ENCODE measurements at places on chromosomes 16 and 17.

DNA sequence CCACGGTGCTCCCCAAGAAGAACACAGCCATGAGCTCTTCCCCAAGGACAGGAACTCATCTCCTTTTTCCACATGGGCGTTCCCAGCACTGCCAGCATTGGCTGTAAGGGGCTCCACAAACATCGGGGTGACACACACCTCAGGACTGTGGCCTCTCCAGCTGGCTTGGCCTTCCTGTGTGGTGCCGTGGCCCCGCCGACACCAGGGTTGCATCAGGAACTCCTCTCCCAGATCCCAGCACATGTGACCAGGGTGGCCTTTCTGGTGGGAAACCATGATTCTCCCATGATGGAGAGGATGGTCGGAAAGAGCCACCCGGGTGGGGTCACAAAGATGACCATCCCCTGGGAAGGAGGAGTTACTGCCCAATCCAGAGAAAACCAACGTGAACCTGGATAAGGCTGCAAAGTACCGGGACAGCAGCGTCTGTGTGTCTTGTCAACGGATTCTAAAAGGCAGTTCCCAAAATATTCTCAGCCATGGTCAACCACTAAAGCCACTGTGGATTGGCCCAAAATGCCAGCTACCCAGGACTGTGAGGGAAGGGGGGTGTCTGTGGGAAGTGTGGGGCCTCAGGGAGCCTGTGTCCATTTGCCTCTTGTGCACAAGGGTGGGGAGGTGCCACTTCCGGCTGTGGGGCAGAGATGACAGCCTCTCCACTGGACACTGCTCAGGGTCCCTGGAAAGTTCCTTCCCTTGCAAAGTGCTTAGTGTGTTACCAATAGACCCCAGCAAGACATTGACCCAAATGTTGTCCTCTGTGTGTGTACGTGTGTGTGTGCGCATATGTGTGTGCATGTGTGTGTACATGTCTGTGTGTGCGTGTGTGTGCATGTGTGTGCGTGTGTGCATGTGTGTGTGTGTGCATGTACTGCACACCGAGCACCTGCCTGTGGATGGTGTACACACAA lies 78.0 kb upstream of the CBX4 start:
- no peak for DNase-seq

- no peak for DNase-seq
Measured at GRCh38 chr17:76949913-76950695, 81.9 kb downstream of the MGAT5B start.

DNA sequence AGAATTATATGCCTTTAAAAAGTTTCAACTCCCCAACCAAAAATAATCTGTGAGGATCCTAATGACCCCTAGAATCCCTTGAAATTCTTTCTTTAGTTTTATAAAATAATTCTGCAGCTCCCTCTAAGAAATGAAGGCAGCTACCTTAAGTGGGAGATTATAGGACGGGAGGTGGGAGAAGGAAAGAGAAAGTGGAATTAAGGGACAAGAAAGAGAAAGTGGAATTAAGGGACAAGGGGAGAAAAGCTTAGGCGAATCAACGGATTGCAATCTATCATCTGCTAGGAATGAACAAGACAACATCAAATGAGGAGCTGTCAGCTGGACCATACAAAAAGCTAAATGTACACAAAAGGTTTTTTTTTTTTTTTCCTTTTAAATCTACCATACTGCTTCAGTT lies 262.0 kb downstream of the ZFHX3 start:
- DNase-seq, result no peak

DNA sequence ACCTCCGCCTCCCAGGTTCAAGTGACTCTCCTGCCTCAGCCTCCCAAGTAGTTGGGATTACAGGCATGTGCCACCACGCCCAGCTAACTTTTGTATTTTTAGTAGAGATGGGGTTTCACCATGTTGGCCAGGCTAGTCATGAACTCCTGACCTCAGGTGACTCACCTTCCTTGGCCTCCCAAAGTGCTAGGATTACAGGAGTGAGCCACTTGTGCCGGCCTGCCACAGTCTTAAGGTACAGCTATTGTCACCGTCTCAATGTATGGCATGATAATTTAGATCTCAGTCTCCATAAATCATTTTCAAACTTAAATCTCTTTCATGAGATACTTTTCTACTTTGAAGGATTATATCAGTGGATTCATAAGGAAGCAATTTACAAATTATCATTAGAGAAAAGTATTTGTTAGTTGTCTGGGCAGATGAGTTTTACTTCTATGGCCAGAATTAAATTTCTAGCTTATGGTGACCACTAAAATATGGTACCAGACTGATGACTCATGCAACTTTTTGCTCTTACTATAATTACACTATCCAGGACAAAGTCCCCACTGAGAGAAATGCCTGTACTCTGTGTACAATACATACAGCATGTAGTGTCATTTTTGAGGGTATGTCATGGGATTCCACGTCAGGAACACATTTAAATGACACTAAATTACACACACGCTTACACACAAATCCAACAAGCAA lies 1230.3 kb upstream of the GOT2 start:
- no peak for DNase-seq

DNA sequence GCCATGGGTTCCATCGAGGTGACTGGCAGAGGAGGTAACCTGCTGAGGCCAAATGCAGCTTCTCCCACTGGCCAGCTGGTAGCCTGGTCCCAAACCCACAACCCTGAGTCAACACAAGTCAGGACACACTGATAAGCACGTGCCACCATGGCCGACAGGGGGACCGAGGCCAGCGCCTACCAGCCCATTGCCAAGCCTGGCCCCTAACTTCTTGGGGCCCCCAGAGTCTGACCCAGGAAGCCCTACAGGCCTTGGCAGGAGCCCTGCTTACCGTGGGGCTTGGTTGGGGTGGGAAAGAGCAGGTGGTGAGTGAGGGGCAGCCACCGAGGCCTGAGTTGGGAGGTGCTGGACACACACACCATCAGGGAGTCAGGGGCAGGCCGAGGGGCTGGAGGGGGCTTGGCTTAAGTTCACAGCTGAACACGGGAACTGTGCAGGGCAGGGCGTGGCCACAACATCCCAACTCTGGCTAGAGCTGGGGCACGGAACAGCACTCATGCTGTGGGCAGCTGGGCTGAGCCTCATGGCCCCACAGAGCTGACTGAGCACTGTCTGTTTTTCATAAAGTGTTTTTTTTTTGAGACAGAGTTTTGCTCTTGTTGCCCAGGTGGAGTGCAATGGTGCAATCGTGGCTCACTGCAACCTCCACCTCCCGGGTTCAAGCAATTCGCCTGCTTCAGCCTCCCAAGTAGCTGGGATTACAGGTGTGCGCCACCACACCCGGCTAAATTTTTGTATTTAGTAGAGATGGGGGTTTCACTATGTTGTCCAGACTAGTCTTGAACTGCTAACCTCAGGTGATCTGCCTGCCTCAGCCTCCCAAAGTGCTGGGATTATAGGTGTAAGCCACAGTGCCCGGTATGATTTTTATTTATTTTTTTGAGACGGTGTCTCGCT lies 5.5 kb downstream of the MRPL28 start:
- DNase-seq, result no peak

DNA sequence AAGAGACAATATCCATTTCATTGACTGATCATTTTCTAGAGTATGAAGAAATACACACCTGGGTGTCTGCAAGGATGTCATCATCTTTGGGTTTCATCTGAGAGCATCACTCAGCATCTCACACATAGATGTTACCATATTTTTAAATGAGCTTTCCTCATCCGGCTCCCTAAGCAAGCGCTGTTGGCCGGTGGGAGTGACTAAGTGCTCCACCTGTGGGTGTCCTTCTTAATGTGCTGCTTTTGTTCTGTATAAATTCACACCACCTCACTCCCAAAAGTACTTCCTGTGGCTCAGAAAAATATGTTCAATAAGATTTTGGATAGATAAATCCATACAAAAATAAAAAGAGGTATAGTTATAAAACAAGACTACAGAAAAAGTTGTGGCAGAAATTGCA lies 7.4 kb downstream of the SSTR2 start:
- DNase-seq, result no peak

- no peak for DNase-seq
Measured at GRCh38 chr16:68190736-68191510, 45.0 kb downstream of the ESRP2 start.

- no peak for DNase-seq
Measured at GRCh38 chr16:88662222-88662842, 559 bp downstream of the MVD start.

DNA sequence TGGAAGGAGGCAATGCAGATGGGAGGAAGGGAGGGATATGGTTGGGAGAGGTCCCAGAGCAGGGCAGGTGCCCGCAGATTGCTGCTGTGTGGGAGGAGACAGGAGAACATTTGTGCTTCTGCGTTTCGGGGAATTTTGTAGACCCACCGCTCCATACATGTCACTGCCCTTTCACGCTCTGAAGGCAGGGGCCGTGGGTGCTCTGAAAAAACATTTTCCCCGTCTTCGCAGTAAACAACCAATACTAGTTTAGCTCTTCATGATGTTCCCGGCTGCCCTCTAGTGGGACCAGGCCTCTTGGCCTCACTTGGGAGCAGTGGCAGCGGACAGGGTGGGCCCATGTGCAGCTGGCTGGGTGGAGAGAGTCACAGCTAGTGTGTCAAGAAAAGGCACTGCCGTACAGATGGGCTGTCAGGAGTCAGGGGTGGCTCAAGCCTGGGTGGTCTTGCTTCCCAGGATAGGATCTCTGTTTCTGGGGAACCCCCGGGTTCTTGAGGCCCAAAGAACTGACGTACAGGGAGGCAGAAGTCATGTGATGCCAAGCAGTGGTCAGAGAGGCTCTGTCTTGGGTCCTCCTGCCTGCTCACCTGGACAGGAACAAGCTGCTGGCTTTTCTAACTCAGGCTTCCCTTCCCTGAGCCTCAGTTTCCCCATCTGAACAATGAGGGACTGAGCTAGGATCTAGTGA lies 46.5 kb upstream of the CPNE2 start:
- no peak for DNase-seq

DNA sequence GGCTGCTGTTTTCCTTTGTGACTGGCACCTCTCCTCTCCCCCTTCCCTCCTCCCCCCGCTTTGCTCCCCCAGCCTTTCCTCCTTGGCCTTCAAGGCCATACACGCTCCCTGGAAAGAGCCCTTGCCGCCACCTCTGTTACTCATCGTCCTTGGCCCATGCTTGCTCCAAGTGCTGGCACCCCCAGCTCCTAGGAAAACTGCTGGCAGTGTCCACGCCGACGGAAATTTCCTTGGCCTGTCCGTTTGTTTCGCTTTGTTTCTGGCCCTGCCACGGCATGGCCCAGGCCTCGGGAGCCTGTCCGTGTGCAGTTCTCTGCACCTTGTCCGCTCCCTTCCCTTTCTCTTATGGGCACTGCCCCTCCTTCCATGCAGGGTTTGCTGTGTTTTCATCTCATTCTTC lies 18.0 kb downstream of the CA5A start:
- DNase-seq, result no peak

DNA sequence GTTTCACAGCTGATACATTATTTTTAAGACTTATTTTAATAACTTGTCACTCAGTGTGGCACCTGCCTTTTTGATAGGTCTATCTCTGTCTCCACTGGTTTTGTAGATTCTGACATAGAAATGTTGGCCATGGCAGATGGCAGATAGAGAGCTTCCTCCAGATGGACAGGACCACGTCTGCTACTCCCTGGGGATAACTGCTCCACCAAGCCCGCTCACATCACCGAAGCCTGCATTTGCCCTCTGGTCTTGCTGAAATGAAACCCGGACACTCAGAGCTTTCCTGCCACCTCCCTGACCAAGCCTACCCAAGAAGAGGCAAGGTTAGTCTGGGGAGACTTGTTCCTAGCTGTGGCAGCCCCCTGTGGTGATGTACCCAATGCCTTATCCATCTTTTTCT lies 16.4 kb upstream of the HAP1 start:
- DNase-seq, result no peak

All from stimulated activated CD4-positive, alpha-beta T cell treated with anti-CD3 and anti-CD28 coated beads, Interleukin-15, amount 100 ng/mL, for 1 hour (primary cell).